ENCODE measurements at places on chromosomes 2 and 18.

DNA sequence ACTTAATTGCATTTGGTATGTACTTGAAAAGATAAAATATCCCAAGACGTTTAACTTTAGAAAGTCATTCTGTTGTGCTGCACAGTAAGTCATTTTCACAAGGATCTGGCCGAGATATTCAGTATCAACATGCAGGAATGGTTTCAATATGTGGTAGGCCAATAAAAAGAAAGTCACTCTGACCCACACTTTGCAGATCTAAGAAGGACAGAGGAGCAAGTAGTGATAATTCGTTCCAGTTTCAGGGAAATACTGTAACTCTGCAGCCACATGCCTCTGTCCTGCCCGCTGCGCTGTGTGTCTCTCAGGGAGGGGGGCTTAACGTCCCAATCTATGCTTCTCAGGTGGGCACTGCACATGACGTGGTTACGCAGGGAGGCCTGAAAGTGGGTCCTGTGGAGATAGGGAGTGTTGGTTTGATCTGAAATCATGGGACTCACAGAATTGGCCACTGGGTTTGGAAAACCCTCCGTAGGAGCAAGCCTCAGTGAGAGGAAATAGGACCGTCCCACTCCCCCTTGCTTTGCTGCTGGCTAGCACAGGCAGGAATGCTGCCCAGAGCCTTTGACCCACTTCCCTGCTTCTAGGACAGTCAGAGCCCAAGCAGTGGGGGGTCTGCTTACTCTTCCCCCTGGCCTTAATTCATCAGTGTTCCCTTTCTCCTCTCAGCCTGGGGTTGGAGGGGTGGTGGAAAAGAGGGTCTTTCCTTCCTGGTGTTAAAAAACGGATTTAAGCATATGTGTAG, 314.7 kb upstream of the SPRED2 start:
- no peak for DNase-seq

DNA sequence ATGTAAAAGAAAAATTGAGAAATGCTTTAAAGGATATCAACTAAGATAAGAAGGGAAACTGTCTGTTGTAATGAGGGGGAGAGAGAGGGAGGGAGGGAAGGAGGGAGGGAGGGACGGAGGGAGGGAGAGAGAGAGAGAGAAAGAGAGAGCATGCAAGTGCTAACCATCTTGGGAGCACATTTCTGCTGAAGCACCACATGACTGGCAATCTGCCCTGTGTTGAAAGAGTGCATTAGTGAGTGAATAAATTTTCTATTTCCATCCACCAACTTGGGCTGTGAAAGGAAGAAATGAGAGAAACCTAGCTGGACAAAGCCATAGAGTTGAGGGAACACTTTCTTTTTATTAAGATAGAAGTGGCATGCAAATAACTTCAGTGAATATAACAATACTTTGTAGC, 110.7 kb downstream of the TMX3 start:
- no peak for DNase-seq

GRCh38 chr18:44893045-44893706, 212.5 kb downstream of the SETBP1 start:
- no peak for DNase-seq

DNA sequence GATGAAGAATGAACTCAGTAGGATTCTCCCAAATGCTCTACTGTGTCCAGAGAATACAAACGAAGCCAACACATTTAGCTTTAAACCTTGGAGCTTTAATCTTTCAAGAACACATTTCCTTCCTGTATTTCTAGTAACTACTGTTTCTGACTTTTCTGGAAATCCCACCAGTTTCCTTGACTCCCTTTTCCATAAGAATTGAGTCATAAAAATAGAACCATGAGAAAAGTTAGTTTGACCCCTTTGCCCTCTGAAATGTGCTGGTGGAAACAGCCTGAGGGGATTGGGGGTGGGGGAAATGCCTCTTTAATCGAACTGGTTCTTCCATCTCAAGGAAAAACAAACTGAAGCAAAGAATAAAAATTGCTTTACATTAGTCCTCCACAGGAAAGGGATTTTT, 123.9 kb downstream of the TMEM17 start:
- no peak for DNase-seq

GRCh38 chr2:195768431-195768830, 111.4 kb downstream of the SLC39A10 start:
- no peak for DNase-seq

DNA sequence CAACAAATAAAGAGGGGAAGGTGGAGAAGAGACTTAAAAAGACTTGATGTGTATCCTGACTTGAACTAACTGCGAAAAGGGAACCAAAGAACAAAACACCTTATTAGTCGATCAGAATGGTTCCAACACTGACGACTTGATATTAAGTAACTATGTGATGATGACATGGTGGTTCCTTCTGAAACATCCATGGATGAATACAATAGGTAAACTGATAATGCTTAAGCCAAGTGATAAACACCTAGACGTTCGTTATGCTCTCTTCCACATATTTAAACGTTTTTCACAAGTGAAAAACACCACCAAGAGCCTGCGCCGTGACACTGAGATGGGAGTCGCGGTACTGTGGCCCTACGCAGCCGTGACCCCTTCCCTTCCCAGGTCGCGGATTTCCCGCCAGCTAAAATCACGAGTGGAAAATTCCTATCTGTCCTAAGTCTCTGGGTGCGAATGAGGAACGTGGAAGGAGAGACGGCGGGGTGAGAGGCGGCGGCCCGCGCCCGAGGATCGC, 797 bp downstream of the TTC32 start:
- DNase-seq = no peak

- DNase-seq = no peak
Measured at GRCh38 chr18:77346208-77346810, 96.7 kb downstream of the GALR1 start.

DNA sequence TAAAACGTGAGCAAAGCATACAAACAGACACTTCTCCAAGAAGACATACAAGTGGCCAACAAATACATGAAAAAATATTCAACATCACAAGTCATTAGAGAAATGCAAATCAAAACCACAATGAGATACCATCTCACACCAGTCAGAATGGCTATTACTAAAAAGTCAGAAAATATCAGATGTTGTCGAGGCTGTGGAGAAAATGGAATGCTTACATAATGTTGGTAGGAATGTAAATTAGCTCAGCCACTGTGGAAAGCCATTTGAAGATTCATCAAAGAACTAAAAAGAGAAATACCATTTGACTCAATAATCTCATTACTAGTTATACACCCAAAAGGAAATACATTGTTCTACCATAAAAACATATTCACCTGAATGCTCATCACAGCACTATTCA, 825.7 kb downstream of the SUCLG1 start:
- no peak for DNase-seq

DNA sequence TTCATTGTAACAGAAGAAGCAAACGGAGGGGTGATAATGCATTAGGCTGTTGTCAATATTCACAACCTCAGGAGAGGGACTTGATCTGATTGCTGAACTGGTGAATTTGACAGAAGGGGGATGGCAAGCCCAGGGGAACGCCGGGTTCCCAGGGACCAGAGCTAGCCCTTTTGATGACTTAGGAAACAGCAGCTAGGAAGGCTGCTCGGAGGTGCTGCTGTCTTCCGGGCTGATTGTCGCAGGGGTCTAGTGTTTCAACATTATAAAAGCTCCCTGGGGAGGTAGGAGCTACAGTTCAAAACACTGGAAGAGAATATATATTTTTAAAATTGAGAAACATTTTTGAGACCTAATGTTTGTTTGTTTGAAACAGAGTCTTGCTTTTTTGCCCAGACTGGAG, 47.3 kb downstream of the CD8B2 start:
- DNase-seq = no peak

DNA sequence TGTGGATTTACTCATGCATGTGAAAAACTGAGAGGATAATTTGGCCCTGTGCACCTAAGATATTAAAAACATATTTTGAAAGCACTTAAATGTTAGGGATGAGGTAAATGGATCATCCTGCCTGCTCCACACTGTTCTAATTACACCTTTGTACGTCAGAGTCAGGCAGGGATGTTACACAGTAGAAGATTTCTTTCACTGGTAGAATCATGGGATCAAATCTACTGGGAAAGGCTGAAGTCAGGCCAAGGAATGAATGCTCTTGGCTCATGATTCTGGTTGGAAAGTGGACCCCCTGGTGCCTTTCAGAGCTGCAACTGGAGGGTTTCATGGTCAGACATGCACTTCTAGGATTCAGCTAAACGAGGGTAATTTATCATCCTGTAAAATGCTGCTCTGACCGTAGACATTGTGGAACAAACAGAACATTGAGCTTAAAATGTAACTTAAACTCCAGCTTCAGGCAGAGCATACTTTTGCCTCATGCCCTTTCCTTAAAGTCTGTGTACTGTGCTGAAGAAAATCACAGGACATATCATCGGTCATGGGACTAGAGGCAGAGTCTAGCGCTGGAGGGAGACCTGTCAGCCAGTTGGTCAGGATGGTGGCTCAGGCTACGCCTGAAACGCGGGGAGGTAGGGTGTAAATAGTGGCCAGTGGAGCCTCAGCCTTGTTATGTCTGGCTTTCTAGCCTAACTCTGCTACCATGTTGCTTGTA, 4.9 kb downstream of the KCNE4 start:
- no peak for DNase-seq

GRCh38 chr2:216064014-216064630, 17.5 kb downstream of the PECR start:
- DNase-seq = no peak

DNA sequence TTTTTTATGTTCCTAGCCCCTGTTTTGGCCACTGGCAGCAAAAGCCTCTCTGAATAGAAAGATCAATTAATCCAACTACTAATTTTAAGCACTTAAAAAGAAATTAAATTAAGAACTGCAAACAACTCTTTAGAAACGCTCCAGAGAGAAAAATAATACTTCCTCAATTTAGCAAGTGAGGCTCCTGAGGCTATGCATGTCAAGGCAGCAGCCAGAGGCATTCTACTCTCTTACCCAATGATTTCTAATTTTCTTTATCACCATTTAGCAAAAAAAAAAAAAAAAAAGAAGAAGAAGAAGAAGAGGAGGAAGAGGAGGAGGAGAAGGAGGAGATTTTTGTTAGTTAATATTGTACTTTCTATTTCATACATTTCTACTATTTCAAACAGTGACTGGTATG, 68.5 kb downstream of the TMEM237 start:
- no peak for DNase-seq

DNA sequence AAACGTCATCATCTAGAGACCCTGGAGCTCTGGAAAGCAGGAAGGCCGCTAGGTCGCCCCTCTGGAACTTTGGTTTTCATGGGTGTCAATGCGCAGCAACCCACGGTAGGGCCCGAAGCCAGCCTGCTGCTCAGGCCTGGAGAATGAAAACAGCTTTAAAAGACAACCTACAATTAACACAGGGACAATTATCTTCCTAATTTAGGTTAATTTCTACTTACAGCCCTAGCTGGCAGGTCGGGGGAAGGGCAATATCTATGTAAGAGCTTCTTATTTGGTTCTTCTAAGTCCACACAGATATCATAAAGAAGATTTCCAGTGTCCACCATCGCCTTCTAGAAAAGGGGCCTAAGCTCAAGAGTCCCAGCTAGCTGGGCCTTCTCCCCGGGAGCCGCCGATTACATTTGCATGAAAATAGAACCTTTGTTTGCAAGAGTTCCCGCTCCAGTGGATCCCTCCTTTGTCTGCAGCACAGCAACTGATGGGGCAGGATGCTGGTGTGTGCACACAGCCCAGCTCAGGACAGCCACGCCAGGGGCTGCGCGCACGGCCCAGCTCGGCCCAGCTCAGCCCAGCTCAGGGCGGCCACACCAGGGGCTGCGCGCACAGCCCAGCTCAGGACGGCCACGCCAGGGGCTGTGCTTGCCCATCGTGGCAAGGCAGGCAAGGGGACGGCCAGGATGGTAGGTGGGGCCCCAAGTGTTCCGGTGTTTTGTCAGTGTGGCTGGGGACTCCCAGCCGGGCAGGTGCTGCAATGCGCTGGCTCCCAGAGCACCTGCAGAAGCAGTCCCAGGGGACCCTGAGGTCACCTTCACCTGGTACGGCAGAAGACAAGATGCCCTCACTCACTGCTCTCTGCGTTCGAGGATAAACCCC, 109.1 kb downstream of the HDAC4 start:
- no peak for DNase-seq

DNA sequence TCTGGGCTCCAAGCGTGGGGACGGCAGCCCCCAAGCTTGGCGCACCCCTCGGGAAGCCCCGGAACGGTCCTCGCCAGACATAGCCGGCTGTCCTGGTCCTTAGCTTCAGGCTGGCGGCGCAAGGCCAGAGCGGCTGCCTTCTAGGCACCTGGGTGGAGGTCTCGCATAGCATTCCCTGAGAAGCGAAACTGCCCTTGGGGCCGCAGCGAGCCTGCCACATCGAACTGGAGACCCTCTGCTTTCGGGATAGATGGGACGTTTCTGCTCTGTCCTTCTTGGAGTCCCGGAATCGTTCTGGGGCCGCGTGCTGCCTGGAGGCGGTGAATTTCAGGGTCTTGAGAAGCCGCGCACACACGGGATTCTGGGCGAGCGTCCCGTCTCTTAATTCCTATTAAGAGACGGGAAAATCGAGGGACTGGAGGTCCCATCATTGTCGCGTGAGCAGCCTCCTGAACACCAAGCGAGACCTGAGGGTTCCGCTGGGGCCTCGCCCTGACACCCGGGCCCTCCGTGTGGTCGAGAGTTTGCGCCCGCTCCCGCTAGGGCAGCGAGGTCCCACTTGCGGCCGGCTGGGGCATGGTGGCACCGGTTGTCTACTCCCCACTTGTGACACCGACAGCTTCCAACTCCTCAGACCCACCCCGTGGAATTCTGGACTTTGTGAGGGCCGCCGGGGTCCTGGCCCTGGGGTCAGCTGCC, 9.7 kb upstream of the EN1 start:
- DNase-seq = no peak

GRCh38 chr2:85327160-85327821, 498 bp downstream of the TGOLN2 start:
- DNase-seq = peak; percentile 54

DNA sequence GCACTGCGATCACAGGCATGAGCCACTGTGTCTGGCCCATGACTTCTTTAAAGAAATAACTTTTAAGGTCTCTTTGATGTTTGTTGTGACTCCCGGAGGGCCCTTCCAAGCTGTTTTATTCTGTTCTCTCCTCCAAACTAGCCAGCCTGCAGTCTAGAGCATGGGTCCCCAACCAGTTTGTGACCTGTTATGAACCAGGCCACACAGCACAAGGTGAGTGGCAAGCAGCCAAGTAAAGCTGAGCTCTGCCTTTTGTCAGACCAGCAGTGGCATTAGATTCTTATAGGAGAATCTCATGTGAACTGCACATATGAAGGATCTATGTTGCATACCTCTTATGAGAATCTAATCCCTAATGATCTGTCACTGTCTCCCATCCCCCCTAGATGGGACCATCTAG, 223.9 kb upstream of the RGPD4 start:
- no peak for DNase-seq

GRCh38 chr2:228949831-228950230, 321.3 kb downstream of the PID1 start:
- no peak for DNase-seq

- DNase-seq = no peak
Measured at GRCh38 chr2:221001381-221001801, 570.7 kb downstream of the EPHA4 start.

- DNase-seq = no peak
Measured at GRCh38 chr18:64027931-64028695, 58.2 kb downstream of the SERPINB8 start.

- DNase-seq = no peak
Measured at GRCh38 chr18:79587779-79588635, 91.6 kb upstream of the CTDP1 start.

All from effector CD4-positive, alpha-beta T cell (primary cell).